ENCODE measurements at places on chromosomes 7 and 10.

- DNase-seq, result no peak
Observed at GRCh38 chr10:72756674-72757385, 64.9 kb downstream of the MCU start.

- no peak for DNase-seq
Observed at GRCh38 chr7:141462958-141463357, 88.3 kb upstream of the AGK start.

GRCh38 chr7:82838314-82838713 lies 324.4 kb downstream of the PCLO start:
- no peak for DNase-seq

DNA sequence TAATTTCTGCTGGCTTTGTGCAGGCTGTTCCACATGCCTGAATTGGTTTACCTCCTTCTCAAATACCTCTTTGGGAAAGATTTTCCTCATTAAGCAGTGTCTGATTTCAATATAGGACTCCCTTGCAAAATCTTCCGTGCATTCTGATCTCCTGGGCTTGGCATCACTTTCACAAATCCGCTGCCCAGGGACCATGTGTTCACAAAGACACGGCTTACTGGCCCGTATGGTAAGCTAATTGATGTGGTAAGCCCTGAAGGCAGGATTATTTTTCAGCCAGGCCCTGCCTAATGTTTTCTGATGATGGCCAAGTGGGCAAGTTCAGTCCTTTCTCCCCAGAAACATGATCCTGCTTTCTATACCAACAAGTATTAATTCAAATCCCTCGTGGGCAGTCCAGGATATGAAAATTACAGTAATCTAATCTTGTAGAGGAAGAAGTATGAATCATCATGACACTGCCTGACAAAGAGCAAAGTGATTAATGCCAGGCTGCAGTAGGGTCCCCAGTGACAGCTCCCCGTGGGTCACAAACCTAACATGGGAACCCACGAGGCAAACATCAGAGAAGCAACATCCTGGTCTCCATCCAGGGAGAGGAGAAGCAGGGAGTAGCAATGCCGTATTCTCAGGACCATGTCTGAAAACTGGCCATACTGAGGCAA lies 11.6 kb upstream of the SVIL start:
- DNase-seq, result no peak

- DNase-seq, result no peak
Observed at GRCh38 chr7:148484486-148484885, 106.1 kb upstream of the C7orf33 start.

All from C1 segment of cervical spinal cord (tissue), 14 donors.